NCI-H2081 (cell line): ENCODE measurements at places on chromosomes 5 and 9.

DNA sequence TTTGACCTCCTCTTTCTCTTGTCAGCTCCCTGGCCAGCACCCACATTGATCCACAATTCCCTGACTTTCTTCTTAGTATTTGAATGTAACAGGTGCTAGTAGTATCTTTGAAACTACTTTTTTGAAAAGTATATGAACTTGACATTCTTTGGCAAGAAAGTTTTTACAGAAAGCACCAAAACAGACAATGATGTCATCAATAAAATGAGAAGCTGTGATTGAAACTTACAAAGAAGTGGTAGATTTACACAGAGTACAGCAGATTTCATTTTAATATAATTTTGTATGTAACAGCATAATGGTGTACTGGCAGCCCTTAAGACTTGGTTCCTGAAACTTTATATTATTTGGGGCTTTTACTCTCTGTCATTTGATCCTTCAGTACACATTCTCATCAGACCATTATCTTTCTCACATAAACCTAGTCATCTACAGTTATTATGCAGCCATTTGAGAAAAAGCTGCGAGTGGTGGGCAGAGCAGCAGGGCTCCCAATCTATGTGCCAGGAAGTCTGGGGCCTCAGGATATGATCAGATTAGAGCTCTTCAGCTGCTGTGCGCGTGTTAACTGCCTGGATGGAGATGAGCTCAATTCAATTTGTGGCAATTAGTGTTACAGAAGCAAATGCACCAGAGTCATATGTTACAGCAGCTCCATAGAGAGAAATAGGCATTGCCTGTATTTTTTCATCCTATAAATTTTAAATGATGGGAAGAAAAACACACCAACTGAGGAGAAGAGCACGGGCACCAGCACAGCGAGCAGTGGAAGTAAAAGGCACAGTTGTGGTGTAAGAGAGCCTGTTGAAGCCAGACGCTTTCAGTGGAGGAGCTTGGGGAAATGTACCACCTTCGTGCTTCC is 126.1 kb downstream of the STARD4 start:
- peak; percentile 94 for DNase-seq

- DNase-seq: no peak
Observed at GRCh38 chr5:151706906-151707305, 20.2 kb upstream of the SPARC start.

GRCh38 chr9:91958174-91958573 is 8.1 kb upstream of the ROR2 start:
- no peak for DNase-seq

- no peak for DNase-seq
Observed at GRCh38 chr9:8867148-8867547, 1067.6 kb upstream of the DMAC1 start.

- DNase-seq: no peak
Observed at GRCh38 chr5:72205431-72206009, 98.2 kb downstream of the MAP1B start.

GRCh38 chr5:52725808-52726207 is 61.9 kb upstream of the ITGA1 start:
- no peak for DNase-seq

GRCh38 chr9:134663084-134663483 is 21.5 kb downstream of the COL5A1 start:
- DNase-seq: no peak

DNA sequence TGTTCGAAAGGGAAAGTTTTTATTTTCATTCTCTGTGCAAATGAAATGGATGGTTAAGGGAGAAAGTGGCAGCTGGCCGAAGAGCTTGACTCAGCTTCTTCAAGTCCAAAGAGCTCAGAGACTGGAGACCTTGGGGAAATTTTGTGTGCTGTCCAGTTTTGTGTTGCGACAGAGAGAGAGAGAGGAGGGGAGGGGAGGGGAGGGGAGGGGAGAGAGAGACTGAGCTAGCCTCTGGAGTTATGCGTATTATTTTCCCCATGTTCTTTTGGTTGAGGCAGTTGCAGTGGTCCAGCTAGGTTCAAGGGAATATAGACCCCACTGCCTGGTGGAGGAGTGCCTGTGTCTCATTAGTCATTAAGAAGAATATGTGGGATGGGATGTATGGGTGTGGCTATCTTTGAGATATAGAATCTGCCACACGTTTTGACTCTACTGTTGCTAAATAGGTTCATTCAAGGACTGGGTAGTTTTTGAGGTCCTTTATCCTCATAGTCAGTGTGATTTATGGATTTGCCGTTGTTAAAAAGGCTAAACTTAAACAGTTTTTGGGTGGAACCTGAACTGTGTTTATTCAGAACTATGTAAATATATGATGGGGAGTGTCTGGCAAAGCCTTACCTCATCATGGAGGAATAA is 69.7 kb downstream of the ARHGAP26 start:
- DNase-seq: no peak

- no peak for DNase-seq
Observed at GRCh38 chr5:111386832-111387162, 125.5 kb downstream of the STARD4 start.

GRCh38 chr9:86730163-86730928 is 217.0 kb downstream of the GAS1 start:
- DNase-seq: no peak

GRCh38 chr5:58455066-58455465 is 4.8 kb downstream of the PLK2 start:
- DNase-seq: no peak

GRCh38 chr5:150562832-150563231 is 54.9 kb downstream of the NDST1 start:
- DNase-seq: no peak

GRCh38 chr5:6736106-6736505 is 22.9 kb downstream of the TENT4A start:
- DNase-seq: no peak

DNA sequence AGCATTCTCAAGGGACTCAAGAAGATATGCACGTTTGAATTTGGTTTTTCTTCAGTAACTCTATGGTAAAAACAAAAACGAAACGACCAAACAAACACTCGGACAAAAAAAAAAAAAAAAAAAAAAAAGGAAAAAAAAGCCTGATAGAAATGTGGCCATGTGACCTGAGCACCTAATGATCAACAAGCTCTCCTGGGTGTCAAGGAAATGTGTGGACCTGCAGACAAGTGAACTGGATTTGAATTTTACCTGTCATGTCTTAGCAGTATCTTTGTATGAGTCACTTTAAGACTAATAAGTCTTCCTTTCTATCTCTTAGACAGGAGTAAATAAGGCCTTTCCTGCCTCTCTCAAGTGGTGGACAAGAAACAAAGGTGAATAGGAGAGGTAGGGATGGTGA is 190.6 kb upstream of the GRIA1 start:
- no peak for DNase-seq

- no peak for DNase-seq
Observed at GRCh38 chr9:127883959-127884358, 6.5 kb upstream of the AK1 start.

DNA sequence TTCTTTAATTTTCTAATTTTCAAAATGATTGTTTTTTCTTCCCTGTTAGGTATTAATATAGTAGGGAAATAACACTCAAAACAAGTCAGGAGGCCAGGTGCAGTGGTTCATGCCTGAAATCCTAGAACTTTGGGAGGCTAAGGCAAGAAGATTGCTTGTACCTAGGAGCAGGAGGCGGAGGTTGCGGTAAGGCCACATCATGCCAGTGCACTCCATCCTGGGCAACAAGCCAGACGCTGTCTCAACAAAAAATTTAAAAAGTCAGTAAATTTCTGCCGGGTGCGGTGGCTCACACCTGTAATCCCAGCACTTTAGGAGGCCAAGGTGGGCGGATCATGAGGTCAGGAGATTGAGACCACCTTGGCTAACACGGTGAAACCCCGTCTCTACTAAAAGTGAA is 10.2 kb upstream of the CDK7 start:
- DNase-seq: no peak

DNA sequence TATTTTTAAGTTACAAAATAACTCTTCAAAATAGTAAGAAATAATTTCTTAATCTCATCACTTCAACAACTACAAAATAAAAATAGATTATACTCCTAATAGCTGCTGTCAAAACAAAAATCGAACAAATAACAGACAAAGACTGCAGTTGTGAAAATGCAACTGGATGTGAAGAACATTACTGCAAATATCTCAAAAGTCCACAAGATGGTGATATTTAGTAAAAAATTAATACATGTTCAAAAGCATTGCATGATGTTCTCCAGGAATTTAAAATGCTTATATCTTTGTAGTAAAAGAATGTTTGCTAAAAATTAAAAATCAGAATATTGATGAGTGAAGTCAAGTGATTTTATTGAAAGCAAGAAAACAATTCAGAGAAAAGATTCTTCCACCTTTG is 66.2 kb downstream of the MPDZ start:
- DNase-seq: no peak

DNA sequence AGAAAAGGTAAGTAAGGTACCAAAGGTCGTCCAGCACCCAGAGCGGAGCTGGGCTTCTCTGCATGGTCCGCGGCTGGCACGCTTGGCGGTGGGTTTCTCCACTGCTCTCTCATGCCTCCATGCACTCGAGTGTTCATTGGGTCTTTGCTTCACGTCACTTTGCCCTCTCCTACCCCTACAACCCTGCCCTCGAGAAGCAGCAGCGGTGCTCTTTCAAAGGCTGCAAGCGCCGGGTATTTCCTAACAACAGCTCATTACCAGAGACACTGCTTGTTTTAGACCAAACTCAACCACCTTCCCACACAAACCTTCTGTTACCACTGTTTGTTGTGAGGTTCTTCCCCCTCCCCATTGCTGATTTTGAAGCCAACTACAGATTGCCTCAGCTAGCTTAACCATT is 21.5 kb upstream of the ZBTB34 start:
- no peak for DNase-seq

DNA sequence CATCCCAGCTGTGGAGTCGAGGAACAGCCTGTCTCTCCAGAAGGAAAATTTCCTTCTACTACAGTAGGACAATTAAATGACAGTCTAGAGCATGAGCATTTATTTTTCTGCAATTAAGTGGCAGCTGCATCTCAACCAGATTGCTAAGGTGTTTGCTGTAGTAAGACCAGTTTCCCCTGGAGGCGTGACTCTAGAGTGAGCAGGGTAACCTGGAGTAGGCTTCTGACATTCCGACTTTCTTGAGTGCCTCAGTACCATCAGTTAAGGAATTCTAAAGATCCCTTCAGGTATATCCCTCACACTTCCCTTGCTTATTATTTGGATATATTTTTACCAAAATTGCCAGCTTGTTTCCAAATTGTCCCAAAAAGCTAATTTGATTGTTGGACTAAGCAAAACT is 59.2 kb upstream of the IRX2 start:
- DNase-seq: no peak

- DNase-seq: peak; percentile 14
Observed at GRCh38 chr9:123406691-123407216, 50.8 kb downstream of the CRB2 start.

- DNase-seq: no peak
Observed at GRCh38 chr5:57989378-57989777, 470.5 kb downstream of the PLK2 start.

DNA sequence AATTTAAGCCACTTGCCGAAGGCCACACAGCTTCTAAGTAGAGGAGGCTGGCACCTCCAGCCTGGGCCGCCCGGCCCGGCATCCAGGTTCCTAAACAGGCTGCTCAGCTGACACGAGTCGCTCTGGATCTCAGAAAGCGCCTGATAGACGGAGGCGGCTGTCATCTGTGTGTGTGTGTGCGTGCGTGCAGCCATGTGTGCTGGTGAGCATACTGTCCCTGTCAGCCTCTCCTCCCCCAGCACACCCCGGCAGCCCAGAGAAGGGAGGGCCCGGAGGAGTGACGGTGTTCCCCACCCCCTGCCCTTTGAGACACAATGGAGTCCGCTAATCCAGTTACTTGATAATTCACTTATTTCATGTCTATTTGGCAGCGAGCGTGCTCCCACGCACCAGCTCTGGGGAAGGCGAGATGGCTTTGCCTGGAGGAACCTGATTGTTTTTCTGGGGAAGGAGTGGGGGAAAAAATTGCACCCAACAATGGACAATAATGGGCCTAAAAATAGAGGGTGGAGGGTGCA is 20.0 kb downstream of the NTNG2 start:
- DNase-seq: peak; percentile 48

DNA sequence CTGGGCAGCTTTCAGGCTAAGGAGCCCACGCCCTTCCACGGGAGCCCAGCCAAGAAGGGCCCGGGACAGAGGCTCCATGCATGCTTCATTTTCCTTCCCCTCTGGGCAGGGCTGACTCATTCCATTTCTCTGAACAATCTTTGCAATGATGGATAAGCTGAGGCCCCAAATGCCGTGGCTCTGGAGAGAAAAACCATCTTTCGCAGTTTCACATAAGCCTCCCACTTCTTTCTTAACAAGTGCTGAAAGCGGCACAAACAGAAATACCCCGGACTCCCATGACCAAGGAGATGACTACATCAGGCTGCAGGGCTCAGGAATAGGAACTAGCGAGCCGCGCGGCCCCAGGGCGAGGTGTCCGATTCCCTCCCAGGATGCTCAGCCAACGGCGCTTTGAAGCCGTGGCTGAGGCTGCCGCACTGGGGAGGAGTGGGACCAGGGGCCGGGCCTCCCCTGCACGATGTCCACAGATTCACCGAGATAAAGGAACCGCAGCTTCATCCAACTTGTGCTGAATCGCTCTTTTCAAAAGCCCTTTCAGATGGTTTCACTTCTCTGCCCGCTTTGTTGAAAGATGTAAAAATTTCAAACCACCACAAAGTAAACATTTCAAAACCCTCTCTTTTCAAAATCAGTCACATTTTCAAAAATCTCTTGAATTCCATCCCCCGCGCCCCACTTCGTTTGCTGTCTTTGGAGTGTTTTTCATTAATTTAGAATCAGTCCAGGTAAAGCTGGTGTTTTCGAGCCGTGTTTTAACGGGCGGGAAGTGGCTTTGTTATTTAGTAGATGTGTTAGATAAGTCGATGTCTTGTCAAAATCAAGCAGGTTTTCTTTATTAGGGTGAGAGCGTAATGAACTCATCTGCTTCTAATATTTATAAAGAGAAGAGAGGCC is 96.5 kb upstream of the LMX1B start:
- DNase-seq: peak; percentile 43

- DNase-seq: no peak
Observed at GRCh38 chr5:11898-12297, 80.1 kb upstream of the PLEKHG4B start.

DNA sequence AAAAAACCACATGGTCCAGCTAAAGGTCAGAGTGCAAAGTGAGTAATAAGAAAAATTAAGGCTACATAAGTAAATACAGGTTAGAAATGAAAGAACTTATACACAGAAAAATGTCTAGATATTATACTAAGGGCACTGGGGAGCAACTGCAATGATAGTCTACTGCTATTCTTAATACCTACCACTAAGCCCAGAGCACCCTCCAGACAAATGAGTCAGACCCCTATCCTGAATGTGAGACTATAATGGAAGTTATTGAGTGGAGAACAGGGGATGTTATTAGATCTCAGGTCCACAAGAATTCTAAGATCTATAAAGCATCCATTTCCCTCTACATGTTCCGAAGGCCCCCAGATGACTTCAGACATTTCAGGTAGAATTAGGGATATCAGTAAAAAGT is 438.3 kb downstream of the PRELID2 start:
- DNase-seq: no peak

DNA sequence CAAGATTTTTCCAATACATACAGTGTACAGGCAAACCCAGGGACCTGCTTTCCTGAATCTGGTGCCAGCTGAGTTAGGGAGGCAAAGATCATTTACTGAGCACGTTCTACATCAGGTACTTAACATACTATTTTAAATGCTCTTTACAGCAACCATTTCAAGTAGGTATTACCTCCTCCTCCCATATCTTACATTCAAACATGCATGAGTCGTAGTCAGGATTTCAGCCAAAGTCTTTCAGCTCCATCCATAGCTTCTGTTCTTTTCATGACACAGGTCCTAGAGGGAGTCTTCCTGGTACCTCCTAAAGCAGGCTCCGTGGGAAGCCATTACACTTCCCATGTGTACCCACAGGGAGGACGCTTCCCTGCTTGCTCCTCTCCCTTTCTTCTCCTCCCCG is 11.7 kb downstream of the KCNV2 start:
- no peak for DNase-seq

GRCh38 chr5:21910731-21911130 is 942.4 kb downstream of the CDH12 start:
- no peak for DNase-seq
